ENCODE measurements at places on chromosomes 3 and 15.

GRCh38 chr15:55685286-55685685 is 57.7 kb downstream of the PRTG start:
- DNase-seq, result no peak

DNA sequence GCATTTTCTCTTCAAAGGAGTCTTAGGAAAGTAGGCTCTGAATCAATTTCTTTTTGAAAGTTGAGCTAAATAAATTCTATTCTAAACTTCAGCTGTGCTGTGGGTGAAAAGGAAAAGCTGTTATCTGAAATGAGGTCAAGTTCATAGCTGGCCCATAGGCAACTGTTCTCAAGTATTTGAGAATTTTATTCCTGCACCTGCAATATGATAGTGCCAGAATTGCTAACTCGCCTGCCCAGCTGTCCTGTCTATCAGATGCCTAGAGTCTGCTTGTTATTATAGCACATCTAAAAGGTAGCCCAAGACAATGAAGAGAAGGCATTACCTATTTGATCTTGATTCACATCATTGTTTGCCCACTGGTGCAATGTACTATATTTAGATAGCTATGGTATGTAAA is 798.7 kb downstream of the DIPK2A start:
- DNase-seq, result no peak

DNA sequence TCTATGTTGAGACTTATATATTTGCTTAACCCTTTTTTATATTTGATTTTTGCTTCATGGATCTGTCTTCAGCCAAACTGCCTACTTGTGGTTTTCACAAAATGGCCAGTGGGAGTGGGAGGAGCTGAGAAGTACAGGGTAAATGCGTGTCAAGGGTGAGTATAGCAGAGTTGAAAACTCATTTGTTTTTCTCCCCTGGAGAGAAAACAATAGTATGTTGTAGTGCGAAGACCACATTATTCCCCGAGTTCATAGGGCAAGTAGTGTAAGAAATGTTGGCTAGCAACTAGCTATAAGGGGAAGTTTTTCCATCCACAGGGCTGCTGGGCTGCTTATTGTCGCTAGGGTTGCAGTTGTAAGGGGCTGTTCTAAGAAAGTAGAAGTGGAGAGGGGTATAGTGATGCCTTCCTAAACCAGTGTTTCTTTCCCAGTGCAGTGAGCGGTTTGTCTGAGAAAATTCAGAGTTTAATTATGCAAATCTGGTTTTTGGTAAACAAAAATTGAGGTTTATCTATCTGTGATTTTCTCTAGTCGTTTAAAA is 153.8 kb upstream of the AZI2 start:
- DNase-seq, result no peak

GRCh38 chr3:53613125-53613524 is 118.7 kb downstream of the CACNA1D start:
- DNase-seq, result no peak

GRCh38 chr3:48232232-48232631 is 8.7 kb upstream of the ZNF589 start:
- DNase-seq, result no peak

- no peak for DNase-seq
Observed at GRCh38 chr15:39092354-39092753, 488.5 kb upstream of the THBS1 start.

DNA sequence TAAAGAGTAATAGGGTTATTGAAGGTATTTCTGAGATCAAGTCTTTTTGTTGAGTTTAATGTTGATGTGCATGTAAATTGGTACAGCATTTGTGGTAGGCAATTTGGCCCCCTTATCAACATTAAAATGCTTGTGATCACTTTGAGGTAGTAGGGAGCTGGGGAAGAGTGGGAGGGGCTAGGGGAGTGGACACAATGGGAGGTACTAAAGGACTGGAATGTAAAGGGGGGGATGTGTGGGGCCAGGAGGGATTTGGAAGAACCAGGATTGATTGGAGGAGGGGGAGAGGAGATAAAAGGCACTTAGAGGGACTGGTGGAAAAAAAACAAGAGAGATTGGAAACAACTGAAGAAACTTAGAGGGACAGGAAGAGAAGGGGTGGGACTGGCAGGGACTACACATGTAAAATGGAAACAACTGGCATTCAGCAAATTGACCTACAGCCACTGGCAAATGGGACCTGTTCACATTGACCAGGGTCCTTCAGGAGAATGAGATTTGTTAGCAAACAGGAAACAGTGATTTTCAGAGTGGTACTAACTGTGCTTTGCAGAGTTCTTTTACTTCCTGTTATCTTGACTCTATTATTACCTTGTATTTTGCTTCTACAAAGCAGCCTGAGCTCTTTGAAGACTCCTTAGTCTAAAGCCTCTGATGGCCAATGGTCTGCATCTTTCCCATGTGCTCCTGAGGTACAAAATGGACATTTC is 47.8 kb upstream of the ZBTB38 start:
- DNase-seq, result no peak

DNA sequence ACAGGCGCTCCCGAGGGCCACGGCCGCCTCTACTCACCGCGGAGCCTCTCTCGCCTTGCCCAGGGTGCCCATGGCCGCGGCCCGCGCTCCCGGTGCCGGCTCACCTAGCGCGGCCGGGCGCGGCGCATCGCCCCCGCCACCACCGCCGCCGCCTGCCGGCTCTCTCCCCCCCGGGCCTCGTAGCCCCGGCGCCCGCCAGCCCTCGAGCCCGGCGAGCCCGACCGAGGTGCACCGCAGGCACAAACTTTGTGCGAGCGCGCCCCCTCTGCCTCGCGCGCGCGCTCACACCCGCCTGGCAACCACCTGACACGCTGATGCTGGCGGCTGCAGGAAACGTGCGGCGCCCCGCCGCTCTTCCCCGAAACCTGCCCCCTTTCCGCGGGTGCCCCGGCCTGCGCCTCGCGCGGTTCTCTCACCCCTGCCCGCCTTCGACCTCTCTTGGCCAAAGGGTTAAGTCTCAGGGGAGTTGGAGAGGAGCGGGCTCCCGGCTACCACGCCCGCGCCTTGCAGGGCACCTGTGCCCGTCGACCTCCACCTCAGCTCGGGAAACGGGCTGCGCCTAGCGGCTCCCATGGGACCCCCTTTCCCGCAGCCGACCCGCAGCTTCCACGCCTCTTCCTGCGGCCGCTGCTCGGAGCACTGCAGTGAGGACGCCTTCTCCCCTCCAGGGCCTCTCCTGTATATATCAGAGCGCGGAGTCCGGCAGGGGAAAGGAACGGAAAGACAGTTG is at the start of gene RASGRP1:
RASGRP1 (minus strand) TSS at position 258 of the 730 bp plus-strand sequence; CDS start at position 72, 186 bp downstream.
- DNase-seq, result peak; percentile 82

DNA sequence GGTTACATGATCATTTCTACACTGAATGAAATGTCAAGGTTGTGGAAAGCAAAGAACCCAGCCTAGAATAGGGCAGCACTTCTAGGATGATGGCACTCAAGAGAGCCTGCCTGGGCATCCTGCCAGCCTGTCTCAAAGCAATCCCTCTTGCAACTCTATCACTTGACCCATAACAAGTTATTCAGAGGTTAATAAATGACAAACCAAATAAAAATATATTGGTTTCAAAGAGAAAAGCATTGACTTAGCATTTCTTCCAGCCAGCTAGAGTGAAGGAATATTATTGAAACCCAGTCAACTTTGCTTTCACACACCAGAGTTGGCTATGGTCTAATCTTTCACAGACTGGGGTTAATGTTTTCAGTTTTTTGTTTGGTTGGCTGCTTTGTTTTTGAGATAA is 214.6 kb upstream of the UBE2E2 start:
- no peak for DNase-seq

GRCh38 chr3:132464066-132464465 is 46.8 kb downstream of the DNAJC13 start:
- DNase-seq, result no peak

DNA sequence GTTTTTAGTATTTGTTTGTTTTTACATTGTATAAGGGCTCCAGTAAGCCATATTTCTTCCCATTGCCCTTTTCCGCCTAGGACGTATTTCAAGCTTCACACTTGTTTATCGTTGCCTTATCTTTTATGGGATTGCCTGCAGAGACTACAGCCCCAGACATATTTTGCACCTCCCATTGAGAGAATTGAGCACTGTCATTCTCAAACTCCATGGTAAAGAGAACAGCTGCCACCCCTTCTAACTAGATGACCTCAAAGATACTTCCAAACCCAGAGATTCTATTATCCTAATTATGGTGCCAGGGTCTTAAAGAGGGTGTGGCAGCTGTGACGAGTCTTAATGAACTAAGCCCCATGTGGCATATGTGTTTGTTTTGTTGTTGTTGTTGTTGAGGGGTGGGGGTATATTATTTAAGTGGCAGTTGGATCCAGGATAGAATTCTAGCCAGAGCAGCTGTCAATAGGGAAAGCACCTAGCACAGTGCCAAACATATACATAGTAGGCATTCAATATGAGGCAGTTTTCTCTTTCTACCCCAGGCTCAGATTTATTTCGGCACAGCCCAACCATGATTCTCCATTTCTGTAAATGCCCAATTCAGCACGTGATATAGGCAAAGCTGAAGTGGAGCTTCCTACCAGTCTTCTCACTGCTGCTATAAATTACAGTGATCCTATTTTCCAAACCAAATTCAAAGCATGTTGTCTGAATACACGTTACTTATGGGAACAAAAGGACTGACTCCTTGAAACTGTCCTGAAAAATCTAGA is 932 bp upstream of the TP53BP1 start:
- no peak for DNase-seq

DNA sequence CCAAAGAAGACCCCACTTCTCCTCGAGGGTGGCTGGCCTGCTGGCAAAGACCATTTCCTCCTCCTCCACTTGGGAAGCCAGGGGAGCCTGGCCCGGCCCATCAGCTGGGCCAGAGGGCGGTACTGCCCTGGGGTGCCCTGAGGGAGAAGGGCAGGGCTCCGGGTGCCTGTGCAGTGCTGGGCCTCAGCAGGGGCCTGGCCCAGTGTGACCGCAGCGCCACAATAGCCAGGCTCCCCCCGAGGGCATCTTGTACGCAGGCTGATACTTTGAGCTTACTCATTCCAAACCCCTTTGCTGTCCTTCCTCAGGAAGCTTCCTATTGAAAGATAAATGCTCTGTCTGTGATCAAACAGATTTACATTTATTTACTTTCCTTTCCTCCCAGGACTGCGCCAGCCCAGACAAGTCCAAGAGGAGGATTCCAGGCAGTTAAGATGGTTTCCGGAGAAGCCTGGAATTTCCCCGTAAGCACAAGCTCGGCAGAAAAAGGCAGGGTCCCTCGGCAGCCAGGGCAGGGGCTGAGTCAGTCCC is 240.1 kb downstream of the XXYLT1 start:
- no peak for DNase-seq

DNA sequence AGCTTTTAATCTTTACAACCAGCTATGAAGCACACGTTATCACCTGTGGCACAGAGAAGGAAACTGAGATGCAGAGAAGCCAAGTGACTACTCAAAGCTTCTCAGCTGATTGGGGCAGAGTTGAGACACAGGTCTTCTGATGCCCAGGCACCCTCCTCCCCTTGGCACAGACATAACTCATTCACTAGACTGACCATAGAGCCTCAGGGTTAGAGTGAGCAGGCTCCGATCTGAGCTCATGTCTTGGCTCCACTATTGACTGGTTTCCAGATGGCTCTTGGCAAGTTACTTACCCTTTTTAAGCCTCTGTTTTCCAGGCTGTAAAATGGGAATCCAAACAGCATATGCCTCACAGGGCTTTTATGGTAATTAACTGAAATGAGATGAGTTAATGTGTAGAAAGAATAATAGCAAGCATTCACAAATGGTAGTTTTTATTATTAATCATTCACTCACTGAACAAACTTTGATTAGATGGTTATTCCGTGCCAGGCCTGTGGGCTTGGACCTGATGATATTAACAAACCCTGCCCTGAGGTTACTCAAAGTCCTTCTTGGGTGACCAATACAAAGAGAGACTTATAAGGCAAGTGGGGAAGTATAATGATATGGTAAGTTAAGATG is 184.3 kb downstream of the ANXA2 start:
- DNase-seq, result no peak

DNA sequence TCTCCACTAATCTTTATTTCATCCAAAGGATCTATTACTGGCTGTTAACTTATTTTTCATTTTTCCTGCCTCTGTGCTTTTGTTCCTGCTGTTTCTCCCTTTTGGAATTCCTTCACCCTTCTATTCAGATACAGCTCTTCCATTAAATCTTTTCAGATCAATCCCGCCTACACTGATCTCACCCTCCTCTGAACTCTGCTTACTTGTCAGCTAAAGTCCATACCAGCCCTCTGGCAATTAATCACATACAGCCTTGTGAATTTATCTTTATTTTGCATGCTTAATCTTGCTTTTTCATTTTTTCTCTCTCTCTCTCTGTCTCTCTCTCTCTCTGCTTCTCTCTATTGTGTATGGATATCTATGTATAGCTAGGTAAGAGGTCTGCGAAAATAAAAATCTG is 100.8 kb upstream of the UMPS start:
- DNase-seq, result no peak

DNA sequence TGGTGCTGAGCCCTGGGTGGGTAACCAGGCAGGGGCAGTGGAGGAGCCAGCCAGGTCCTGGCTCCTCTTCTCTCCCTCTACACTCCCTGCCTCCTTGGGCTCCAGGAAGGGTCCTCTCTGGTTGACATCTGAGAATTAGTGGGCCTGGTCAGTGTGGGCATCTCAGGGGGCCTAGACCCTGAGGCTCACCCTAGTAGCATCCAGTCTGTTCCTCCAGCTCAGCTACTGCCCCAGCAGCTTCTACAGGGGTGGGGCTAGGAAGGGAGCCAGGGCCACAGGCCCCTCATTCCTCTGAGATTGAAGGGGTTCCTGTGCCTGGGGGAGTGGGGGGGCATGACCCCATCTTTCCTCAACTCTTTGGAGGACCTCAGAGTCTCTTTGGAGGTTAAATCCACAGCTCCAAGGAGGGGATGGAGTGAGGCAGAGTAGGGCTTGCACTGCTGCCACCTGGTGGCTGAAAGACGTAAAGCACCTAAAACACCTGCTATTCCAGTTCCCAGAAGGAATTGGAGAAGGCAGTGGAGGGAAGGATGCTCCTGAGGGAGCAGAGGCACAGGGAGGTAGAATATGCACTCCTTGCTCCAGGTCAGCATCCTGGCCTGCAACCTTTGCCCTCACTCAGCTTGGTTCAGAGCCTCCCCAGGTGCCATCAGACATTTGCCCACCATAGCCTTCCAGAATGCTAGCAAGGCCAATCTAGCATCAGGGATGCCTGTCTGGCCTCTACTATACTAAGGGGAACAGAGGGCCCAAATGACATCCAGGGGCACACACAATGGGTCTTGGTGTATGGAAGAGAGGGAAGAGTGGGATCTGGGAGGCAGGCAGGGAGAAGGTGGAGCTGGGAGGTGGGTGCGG is 25.1 kb downstream of the C3orf18 start:
- DNase-seq, result peak; percentile 56

- no peak for DNase-seq
Observed at GRCh38 chr3:87350367-87351199, 74.2 kb upstream of the POU1F1 start.

- DNase-seq, result no peak
Observed at GRCh38 chr15:35293353-35294130, 208.4 kb upstream of the NANOGP8 start.

- no peak for DNase-seq
Observed at GRCh38 chr3:33419948-33420347, 20.3 kb downstream of the UBP1 start.

All from NCI-H2171 (cell line).